T-helper 1 cell treated with Interleukin-12 subunit alpha and Interleukin-12 subunit beta and Interleukin-4 antibody, amounts not matched to agents 30 ng/mL and 1 ng/mL, for 36 hours (primary cell): ENCODE measurements at places on chromosomes 7 and 10. TPM values are rescaled to one million over a fixed set of nuclear protein-coding genes. Genes with fewer than 3 reads are reported as not detected.

GRM3 gene
- not detected in 2 replicates for total RNA-seq

PGAM2 gene
- total RNA-seq, result 0.34 and 0.66 TPM in 2 replicates

PRSS37 gene
- not detected in 2 replicates for total RNA-seq

MYL10 gene
- total RNA-seq, result not detected in 2 replicates

AQP1 gene
- 0.10 and 0.34 TPM in 2 replicates for total RNA-seq

PODXL gene
- 1.1 and 1.9 TPM in 2 replicates for total RNA-seq
